HepG2 (cell line): ENCODE measurements at places on chromosomes 12 and 14. TPM values are rescaled to one million over a fixed set of nuclear protein-coding genes. Genes with fewer than 3 reads are reported as not detected.

DNA sequence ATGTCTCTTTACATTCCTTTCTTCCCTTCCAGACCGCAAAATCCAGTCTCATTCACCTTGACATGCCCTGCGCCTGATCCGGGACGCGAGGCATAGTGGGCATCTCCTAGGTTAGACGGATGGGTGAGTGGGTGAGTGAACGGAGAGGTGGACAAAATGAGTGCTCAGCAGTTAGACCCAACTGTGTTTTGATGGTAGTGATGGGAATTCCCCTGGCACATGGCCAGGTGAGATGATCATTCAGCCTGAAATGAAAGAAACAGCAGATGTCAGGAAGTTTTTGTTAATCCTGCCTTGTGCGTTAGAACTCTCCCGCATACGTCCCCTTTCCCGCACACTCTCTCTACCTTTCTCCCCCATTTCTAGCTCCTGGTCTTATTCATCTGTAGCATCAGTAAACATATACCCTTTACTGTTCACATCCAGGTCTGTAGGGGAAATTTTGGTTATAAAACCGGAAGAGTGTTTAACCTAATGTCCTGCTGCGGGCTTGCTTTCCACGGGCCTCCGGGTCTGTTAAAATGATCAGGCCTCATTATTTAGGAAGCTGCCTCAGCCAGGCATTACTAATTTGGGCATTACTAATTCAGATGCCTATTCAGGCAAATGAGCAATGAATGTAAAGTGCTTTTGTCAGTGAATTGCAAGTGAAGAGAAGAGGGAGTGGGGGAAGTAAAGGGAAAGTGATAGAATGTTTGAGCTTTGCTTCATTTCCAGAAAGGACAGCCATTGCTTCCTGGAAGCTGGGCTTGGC is 172.8 kb downstream of the ETV6 start:
- no peak for DNase-seq

DNA sequence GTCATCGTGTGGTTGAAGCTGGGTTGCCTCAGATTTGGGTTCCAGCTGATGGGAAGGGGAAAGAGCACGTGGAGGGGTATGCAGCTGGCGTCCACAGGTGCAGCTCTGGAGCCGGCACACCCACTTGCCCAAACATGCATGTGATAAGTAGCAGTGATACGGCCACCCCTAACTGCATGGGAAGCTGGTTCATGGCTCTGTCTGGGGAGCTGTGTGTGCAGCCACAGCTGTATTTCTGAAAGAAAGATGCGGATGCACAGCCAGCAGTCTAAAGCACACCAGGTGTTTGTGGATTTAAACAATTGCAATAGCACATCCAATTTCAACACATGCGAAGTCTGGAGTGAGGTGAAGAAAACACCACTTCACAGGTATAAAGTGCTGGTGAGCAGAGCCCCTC is 181.4 kb downstream of the EFCAB11 start:
- no peak for DNase-seq

DNA sequence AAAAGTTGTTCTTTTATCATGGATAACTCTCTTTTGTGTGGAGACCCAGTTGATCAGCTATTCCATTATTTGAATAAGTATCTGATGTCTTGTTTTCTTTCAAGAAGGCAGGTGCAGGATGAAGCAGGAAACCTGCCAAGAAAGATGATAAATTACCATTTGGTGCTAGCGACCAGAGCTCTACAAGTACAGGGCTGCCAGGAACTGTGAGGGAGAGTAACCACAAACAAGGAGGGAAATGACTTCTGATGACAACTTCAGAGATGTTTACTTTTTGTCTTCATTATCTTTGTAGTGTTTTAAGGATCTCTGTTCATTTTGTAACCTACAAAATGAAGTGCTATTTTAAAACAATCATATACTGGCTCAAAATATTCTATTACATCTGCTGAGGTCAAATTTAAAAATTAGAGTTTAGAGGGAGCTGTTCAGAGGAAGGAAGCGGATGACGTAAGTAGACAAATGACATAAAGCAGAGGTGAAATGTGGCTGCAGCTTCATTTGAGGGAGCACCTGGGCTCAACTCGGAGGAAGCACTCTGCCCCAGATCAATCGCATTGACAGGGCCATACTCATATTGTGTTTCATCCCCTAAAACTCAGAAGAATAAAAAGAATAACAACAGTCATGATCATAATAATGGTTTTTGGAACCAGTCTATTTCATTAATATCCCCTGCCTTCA is 226.8 kb downstream of the C12orf42 start:
- DNase-seq, result no peak

The CCDC175 gene
- total RNA-seq, result not detected in 2 replicates

DNA sequence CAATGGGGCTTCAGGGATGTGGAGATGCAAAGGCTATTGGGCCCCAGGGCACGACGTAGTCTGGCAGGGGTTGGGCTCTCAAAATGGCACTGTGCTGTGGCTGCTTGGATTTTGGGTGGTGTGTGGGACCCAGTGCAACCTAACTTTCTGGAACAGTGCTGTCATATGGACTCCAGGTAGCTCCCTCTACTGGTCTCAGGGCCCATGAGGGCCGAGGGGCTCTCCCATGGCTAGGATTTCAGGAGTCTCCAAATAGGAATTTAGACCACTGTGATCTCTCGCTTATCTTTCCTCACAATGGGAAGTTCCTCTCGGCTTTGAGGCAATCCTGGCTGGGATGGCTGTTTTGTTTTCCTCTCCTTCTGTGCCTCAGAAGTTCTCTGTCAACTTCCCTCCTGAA is 68.2 kb upstream of the MUCL1 start:
- DNase-seq, result no peak

DNA sequence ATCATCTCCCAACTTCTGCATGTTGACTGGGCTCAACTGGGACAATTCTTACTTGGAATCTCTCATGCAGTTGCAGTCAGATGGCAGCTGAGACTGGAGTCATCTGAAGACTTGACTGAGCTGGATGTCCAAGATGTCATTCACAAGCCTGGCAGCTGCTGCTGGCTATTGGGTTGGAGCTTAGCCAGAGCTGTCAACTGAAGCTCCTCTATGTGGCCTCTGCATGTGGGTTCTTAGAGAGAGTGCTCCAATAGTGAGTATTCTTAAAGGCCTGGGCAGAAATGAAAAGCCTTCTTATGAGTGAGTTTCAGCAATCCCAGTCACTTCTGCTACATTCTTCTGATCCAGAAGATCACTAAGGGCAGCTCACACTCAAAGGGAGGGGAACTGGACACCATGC is 440.9 kb downstream of the LRIG3 start:
- no peak for DNase-seq

The YLPM1 gene
- 21.9 and 37.6 TPM in 2 replicates for total RNA-seq

DNA sequence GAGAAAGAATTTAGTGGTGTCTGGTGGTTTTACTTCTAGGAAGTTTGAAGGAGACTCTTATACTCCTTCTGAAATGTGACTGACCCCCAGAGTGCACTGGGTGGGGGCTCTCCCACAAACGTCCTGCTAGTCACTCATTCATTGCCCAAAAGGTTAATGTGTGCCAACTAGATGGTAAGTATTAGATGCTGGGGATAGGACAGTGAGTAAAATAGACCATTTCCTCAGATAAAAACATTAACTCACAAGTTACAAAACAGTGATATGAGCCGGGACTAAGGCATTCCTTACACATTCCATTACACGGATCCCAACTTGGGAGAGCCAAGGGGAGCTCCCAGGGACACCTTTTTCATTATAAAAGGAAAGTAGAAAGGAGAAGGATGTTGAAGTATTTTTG is 185.1 kb downstream of the ATXN7L3B start:
- DNase-seq, result no peak

DNA sequence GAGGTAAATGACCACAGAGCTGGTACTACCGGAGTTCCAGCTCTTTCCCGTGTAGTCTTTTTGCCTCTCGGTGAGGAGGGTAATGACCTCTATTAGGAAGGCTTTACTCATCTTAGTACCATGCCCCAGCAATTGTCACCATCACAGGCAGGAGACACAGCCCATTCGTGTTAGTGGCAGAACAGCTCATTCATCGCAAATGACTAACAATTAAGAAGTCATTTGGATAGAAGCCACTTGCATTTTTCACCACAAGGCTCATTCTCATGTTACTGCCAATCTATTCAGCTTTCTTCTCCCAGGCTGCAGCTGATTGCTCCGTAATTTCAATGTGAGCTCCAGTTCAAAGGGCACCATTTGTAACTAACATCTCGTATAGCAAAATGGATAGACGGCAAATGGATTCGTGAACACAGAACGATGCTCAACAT is 718.8 kb upstream of the TMEM132C start:
- DNase-seq, result no peak

- no peak for DNase-seq
Observed at GRCh38 chr14:88553886-88554456, 836 bp downstream of the PTPN21 start.

The NR4A1 gene
- total RNA-seq, result 4.6 and 5.7 TPM in 2 replicates

DNA sequence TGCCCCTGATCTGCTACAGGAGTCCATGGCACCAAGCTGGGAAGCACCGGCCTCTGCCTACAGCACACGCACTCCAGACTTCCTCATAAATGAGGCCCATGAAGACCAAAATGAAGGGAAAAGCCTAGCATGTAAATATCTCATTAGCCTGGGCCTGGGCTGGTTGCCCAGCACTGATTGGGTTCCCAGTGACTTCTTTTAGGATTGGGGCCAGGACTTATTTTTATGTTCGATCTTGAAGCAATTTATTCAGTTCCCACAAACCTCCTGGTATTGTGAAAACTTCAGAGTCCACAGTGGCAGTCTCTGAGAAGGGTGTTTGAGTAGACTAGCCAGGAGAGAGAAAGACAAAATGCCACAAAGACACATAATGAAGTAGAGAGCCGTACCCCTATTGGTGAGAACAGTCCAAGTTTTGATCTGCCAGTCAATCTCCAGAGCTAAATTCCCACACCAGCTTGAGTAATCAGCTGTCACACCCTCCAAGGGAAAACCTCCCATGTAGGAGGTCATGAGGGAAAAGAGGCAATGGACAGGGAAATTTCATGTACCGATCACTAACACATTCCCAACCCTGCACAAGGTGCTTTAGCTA is 78.2 kb downstream of the PHLDA1 start:
- no peak for DNase-seq

DNA sequence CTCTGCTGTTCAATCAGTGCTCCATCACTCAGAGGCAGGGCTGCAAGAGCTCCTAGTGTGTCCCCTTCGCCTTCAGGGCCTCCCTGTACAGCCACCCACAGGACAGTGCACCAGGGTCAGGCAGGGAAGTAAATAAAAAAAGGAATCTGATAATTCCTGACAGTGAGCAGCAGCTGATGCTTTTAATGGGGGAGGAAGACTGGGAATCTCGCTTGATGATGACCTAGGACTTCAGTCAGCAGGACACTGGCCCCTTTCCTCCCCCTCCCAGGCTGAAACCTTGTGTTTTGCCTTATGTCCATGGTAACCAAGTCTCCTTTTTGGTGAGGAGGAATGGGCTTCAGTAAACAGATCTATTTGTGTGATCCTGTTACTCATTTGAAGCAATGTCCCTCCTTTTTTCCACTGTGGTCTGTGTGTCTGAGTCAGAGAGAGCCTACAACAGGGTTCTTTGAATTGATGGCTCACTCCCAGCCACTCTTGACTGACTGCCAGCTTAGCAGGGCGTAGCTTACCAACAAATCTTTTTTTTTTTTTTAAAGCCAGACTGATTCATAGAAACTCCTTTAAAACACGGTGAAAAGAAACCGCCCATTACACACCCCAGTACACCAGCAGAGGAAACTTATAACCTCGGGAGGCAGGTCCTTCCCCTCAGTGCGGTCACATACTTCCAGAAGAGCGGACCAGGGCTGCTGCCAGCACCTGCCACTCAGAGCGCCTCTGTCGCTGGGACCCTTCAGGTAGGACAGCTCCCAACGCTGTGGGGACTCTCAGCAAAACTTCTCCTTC is at the start of gene EMP1:
EMP1 (plus strand) TSS at position 597 of the 792 bp plus-strand sequence. CDS start 14,785 bp downstream, outside the sequence.
- DNase-seq, result peak; percentile 29

DNA sequence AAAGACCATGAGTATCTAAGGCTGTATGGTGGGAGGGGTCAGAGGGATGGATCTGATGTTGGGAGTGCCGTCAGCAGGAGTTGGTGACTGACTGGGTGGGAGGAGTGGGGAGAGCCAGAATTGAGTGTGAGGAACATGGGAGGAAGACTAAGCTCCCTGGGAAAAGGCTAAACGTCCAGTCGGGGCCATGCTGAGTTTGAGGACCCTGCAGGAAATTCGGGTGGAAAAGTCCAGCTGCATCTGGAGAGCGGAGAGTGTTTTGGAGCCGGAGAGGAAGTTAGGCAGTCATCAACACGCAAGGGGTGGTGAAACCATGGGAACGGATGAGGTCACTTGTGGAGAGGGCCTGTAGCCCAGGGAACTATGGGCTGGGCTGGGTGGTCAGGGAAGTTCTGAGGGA is 60.9 kb downstream of the ELK3 start:
- DNase-seq, result no peak

DNA sequence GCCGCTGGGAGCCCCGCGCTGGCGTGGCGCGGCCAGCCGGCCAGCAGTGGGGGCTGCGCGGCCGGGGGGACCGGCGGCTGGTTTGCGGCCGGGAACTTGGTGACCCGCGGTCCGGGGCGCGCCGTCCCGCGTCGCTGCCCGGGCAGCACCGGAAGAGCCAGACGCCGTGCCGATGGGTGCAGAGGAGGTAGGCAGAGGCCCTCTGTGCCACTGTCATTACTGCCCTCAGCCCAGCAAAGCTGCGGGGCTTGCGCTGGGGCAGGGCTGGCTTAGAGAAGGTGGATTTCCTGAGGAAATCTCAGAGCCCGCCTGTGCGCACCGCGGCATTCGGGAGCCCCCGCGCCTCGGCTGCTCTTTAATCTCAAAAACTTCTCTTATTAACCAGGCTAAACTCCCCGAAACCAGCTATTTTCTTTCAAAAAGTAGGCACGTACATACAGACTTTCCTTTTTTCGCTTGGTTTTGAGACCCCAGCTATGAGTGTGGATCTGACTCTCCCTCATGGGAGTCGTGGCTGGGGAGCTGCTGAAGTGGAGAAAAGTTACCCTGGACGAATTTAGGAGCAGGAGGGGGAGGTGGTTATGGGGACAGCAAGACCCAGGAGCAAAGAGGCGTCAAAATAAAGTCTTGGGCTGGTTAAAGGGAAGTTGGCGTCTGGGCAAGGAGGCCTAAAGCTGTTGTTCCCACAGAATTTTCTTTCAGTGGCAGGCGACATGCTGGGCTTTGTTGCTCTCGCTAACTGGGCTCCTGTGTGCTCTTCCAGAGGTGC is 802 bp downstream of the SUSD6 start:
- no peak for DNase-seq

DNA sequence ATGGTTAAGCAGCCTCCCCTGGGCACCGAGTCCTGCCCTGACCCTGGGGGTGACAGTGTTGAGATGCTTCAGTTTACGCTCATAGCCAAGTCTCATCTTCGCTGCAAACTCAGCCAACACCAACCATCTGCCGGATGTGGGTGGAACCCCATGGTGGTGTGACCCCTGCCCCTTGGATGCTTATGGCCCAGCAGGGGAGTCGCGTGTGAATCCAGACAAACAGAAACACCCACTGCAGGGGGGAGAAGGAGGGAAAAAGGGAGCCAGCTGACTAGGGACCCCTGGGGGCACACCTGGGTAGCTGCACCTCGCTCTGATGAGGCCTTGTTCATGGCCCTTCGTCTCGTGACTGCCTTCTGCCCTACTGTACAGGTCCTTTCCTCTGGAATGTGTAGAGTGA is 23.8 kb downstream of the AACS start:
- DNase-seq, result no peak

DNA sequence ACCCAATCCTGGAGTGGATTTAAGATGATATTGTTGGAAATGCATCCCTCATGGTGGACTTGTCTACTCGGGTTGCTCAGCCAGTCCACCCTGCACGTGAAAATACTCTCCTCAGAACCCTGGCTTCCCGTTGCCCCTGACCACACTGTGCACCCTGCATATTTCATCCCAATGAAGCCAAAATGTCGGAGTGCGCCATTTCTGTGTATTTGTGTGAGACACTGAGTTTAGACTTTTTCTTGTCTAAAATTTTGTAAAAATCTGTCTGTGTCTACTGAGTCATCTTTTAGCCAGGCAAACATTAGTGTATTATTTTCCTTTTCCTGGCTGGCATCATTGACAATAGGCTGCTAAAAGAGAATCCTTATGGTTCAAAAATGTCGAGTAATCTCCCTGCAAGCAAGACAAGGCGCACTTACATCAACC is 485 bp upstream of the PNMA1 start:
- no peak for DNase-seq
